Stimulated activated CD4-positive, alpha-beta T cell treated with anti-CD3 and anti-CD28 coated beads, Interleukin-12 subunit alpha, Interleukin-12 subunit beta, amount 100 ng/mL, for 24 hours (primary cell): ENCODE measurements at places on chromosomes 4 and X.

- DNase-seq, result no peak
Observed at GRCh38 chr4:124028182-124028581, 631.6 kb downstream of the SPRY1 start.

DNA sequence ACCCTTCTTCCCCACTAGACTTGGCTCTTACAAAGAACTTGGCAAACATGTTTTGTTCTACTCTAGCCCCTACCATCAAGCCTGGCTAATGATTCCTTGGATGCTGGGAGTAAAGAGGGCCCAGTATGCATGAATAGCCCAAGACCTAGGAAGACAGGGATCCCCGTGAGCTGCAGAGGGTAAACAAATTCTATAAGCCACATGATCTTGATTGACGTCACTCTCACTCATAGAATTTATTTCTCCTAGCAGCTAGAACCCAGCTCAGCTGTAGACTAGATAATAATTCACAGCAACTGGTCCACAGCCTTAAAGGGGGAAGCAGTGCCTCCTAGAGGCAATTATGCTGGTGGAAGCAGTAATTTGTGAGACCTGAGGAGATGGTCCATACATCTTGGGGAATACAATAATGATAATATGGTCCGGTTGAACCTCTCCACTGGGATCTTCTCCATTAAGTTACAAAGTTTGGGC, 16.1 kb upstream of the USO1 start:
- DNase-seq, result no peak

GRCh38 chr4:98570151-98570797, 88.1 kb downstream of the TSPAN5 start:
- no peak for DNase-seq

GRCh38 chr4:140300271-140300970, 73.0 kb upstream of the SCOC start:
- DNase-seq, result no peak

DNA sequence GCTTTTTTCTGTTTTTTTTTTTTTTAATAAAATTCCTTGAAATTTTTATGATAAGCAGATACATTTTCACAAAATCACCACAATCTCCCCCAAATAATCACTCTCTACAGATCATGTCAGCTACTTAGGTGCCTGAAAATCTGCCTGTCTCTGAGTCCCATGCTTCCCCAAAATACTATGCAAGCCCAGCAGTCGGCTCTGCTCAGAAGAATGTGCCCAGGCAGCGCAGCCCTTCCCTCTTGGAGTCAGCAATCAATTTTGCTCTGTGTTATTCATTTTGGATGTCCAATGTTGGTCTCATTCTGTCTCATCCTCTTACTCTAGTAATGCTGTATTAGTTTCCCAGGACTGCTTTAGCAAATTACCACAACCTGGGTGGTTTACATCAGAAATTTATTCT, 24.9 kb upstream of the C1QTNF7 start:
- no peak for DNase-seq

DNA sequence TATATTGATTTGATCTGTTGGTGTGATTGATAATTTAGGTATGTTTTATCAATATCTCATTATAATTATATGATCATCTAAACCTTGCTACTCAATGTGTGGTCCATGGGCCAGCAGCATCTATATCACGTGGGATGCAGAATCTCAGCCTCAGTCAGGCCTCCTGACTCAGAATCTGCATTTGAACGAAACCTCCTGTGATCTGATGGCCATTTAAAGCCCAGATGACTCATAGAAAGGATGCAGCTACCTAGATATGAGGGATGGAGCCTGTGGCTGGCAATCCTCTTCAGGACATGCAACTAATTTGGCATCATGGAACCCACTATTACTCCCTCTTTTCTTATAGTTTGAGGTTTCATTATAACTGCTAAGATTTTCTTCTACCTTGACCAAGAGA, 11.3 kb upstream of the CHRNA9 start:
- DNase-seq, result no peak

GRCh38 chr4:163693776-163694175, 199.3 kb downstream of the TMA16 start:
- DNase-seq, result no peak

DNA sequence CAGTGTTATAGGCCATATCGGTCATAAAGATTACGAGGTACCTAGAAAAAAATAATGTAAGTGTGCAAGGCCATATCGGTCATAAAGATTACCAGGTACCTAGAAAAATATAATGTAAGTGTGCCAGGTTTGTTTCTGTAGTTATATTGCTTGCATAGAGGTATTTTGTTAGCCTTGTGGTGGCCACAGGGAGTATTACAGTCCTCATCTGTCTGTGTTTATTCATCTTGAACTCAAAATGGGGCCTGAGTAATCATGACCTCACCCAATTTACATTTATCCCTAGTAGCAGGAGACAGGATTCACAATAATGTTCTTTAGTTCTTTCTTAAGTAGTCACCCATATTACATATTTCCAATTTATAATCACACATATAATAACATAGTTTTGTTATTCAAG, 459.7 kb downstream of the MID1IP1 start:
- DNase-seq, result no peak

GRCh38 chrX:38548508-38548907, 12.8 kb upstream of the TSPAN7 start:
- no peak for DNase-seq

DNA sequence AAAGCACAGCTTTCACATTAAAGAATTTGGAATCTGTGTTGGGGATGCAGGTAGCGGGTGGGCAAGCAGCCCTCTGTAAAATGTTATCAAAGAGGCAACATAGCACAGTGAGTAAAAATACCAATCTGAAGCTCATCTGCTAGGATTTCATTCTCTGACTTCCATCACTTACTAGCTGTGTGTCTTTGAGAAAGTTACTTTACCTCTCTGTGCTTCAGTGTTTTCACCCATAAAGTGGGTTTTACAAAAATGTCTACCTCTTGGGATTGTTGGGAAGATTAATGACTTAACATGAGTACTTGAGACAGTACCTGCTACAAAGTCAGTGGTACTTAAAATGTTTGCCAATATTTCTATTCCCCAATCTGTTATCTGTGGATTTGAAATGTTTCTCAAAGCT, 7.9 kb upstream of the DCUN1D4 start:
- DNase-seq, result no peak

GRCh38 chrX:41686788-41687187, 2.0 kb upstream of the GPR34 start:
- DNase-seq, result no peak

GRCh38 chr4:2835978-2836377, 7.7 kb upstream of the ADD1 start:
- DNase-seq, result no peak

DNA sequence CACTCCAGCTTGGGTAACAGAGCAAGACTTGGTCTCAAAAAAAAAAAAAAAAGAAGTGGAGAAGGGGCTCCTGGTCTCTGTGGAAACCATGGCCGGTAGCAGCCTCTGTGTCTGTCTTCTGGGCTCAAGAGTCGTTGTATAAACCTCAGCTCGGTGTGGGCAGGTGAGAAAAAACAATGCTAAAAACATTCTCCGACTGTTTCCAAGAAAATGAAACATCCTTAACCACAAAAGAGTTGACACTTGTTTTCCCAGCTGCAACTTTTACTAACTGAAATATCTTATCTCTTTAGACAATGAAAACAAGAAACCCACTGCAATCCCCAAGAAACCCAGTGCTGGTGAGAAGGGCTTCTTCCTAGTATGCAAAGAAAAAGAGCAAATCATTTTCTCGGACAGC, 26.2 kb downstream of the CD99 start:
- no peak for DNase-seq

- no peak for DNase-seq
Observed at GRCh38 chr4:95267081-95267480, 281.7 kb downstream of the UNC5C start.

GRCh38 chrX:42673301-42673810, 104.6 kb downstream of the PPP1R2C start:
- no peak for DNase-seq
